ENCODE measurements at places on chromosomes 6 and 20.

DNA sequence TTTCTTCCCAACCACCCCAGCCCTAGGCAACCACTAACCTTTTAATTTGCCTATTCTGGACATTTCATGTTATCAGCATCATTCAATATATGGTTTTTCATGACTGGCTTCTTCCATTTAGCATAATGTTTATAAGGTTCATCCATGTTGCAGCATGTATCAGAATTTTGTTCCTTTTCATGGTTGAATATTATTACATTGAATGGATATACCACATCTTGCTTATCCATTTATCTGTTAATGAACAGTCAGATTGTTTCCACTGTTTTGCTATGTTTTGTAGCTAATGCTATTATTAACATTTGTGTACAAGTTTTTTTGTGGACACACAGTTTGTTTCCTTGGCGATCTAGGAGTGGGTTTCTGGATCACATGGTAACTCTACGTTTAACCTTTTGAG, 3.0 kb upstream of the DNAAF9 start:
- DNase-seq, result no peak

DNA sequence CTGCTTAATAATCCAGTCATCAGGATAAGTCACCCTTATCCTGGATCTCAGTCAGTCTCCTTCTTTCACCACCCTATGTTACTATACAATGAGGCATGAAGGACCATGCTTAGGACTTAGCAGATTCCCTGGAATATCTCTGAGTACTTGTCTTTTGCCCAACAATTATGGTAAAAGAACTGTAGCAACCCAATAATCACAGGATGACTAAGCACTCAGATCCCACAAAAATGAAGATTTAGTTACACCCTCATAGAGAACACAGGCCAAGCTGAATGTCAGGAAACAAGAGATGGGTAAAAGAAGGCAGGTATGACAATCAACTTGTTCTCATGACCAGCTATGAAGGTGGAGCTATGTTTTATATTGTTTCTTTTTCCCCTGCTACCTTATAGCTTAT, 91.4 kb downstream of the EDN1 start:
- DNase-seq, result no peak

GRCh38 chr6:52640170-52640569, 30.7 kb upstream of the TMEM14A start:
- DNase-seq, result no peak

GRCh38 chr6:31559958-31560696, 12.0 kb upstream of the LTA start:
- DNase-seq, result no peak

DNA sequence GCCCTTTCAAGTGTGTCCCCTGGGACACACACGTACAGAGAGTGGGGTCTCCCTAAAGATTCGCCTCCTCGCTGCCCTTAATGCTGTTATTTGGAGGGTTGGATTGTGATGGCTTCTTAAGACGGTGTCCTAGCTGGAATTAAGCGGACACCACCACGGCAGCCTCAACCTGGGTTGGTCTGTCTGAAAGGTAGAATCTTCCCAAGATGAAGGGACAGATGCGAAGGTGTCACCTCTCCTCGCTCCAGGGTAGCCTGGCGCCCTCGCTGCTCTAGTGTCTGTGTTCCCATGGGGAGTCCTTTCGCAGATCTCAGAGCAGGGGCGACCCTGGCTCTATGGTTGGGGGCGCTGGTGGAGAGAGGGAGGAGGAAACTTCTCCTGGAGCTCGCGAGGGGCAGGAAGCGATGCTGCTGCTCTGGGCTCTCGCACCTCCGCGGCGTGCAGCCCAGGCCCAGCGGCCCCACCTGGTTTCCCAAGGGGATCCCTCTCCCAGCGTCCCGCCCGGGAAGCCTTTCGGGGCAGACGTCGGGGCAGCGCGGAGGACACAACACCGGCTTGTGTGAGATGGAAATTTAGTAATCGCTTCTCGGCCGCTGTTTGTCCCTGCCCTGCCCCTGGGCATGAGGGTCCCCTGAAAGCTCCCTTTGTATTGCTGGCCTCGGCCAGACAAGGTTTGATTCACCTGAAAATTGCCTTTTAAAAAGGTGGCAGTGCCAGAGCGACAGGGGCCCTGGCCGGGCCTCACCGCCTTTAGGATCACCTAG, 1.7 kb downstream of the RSPO3 start:
- DNase-seq, result no peak

DNA sequence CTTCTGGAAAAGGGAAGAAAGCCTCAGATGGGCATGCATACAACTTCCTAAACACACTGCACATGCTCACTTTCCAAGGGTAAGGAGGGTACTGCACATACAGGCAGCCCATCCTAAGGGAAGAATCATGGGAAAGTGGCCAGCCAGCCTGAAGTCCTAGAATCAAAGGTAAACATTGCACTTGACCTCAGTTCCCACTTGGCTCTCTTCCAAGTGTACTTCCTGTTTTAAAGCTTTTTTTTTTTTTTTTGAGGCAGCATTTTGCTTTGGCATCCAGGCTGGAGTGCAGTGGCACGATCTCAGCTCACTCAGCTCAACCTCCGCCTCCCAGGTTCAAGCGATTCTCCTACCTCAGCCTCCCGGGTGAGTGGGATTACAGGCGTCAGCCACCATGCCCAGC, 225.3 kb upstream of the EPHA7 start:
- no peak for DNase-seq

DNA sequence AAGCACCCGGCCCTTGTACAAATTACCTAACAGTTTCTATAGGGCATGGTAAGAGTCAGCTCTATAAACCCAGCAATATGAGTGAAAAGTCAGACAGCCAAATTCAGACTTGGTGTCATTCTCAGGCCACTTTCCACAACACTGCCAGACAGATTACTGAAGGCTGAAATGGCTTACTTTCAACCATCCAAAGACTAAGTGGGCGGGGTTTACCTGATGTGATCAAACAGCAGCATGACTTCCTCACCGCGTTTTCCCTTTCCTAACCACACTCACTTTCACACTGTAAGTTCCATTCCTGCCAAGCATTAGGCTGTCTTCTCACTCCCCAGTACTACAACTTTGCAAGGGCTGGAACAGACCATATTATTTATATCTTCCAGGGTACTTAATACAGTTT, 85.9 kb downstream of the SMLR1 start:
- DNase-seq, result no peak

GRCh38 chr20:20926222-20926905, 179.8 kb downstream of the LINC00237 start:
- DNase-seq, result no peak

Data from activated CD8-positive, alpha-beta memory T cell treated with anti-CD3 and anti-CD28 coated beads for 4 hours (primary cell).